ENCODE measurements at places on chromosomes 2 and 18. TPM values are rescaled to one million over a fixed set of nuclear protein-coding genes. Genes with fewer than 3 reads are reported as not detected.

DNA sequence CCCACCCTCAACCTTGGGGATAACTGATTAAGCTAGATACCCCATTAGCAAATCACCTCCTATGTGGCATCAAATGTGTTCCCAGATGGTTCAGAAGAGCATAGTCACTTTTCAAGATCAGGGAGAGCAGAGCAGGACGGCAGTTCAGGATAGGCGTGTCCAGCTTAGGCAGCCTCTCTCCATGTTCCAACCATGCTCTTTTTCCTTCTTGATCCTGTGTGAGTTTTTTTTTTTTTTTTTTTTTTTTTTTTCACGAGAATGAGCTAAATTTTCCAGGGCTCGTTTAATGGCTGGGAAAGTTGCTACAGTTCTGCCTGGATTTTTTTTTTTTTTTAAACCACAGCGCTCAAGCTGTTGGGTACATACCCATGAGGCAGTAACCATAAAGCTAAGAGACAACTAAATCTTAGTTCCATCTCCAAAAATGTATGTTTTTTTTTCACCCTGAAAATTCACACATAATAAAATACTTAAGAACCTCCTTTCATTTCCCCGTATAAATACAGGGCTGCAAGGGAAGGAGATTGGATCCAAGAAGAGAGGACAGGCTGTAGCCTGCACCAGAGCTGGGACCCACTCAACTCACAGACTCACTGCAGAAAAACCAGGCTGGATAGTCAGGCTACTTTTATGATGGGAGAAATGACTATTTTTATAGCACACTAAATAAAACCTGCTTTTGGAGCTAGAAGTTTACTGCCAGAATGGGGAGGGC, 244.3 kb downstream of the SETBP1 start:
- no peak for DNase-seq

DNA sequence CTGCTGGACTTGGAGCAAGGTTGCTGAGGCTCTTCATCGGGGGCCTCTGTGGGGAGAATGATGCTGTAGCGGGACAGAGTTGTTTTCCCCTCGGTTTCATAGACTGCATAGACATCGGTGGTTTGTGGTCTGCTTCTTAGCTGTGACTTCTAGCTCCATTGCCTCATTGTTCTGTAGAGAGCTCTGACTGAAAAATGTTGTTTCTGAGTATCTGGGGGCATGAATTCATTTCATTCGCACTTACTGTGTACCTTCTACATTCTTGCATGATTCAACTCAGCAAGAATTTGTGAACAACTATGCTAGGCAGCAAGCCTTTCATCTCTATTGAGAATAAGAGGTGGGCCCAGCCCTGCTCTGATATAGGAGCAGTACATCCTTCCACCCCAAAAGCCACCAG, 406.8 kb downstream of the NBAS start:
- DNase-seq, result no peak

The NFU1 gene
- total RNA-seq, result 35.1 TPM

- DNase-seq, result peak; percentile 94
Measured at GRCh38 chr2:46329803-46330775, 32.9 kb downstream of the EPAS1 start.

The FSIP2 gene
- 0.22 TPM for total RNA-seq

DNA sequence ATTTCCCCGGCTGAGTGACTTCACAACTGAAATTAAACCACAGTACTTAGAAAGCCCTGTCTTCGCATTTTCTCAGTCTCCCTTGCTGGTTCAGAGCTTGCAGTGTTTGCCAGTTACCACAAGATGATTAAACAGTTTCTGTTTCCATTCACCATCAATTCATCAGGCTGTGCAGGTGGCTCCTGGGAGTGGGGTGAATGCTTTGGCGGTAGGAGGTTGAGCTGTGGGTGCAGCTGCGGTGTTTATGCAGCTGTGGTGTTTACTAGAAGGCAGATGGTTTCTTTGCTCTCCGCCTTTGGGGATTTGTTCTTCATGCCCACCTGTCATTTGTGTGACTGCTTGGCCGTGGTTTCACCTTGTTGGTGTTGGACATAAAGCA, 16.1 kb downstream of the ACOXL start:
- DNase-seq, result peak; percentile 42

DNA sequence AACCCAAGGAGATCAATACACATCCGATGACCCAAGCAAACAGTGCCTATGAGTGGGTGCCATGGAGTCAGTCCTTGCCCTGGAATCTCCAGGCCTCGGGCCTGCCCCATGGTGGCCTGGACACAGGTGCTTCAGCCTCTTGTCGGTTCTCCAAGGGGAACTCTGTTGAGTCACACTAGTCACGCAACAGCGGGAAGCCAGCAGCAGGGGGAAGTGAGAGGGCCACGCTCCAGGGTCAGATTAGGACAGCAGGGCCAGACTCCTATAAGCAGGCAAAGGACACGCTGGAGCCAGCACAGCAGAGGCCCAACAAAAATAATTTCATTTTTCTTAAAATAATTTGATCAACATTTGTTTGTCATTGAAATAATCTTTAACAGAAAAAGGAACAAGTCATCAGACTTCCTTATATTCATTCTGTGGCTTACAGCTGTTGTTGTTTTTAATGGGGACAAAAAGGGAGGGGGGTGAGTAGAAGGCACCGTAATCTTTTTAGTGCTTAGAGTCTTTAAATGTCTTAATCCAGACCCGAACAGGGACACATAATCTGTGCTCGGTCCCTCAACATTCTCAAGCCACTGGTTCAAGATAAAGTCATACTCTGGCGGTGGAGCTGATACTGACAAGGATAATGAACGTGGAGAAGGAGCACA, 16.4 kb upstream of the ARMC9 start:
- no peak for DNase-seq

The CROCC2 gene
- total RNA-seq, result not detected

- DNase-seq, result no peak
Measured at GRCh38 chr2:85156619-85157018, 23.4 kb downstream of the TCF7L1 start.

GRCh38 chr18:12391487-12392165, 14.6 kb upstream of the AFG3L2 start:
- peak; percentile 64 for DNase-seq

GRCh38 chr2:140248623-140249022, 1468.4 kb upstream of the NXPH2 start:
- DNase-seq, result no peak

GRCh38 chr18:6557770-6558248, 143.1 kb upstream of the L3MBTL4 start:
- no peak for DNase-seq

The SLC4A5 gene
- total RNA-seq, result 1.2 TPM

DNA sequence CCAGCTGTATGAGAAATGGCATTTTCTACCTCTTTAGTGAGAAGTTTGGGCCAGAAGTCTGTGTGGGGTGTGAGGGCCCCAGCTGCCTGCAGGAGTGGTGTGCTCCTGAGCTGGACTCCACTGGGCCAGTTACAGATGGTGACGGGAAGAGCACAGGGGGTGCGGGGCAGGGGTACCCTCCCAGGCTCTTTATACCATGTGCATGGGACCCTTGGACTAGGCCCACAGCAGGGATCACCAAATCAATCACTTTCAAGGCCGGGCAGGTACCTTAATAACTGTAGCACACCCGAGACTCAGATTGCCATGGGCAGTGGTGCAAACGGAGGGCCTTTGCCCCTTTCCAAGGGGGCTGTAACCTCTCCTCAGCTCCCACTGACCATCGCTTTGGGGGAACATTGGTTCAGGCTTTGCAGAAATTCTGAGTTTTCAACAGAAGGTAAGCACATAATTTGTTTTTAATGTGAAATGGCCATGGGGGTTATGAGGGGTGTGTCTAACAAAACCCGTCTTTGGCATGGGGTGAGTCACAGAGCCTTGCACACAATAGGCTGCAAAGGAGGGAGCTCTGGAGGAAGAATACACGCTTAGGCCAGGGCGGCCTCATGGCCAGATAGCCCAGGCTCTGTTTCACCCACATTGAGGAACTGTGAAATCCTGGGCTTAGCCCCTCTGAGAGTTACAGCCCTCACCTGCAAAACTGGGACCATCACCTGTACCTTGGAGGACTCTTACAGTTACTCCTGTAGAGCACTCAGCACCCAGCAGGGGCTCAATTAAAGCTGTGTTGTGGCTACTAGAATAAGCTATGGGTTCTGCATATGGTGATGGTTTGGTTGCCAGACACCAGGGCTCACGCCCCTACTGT, 141.0 kb upstream of the BCL2L11 start:
- DNase-seq, result no peak

GRCh38 chr2:61396005-61396404, 74.9 kb downstream of the USP34 start:
- no peak for DNase-seq

DNA sequence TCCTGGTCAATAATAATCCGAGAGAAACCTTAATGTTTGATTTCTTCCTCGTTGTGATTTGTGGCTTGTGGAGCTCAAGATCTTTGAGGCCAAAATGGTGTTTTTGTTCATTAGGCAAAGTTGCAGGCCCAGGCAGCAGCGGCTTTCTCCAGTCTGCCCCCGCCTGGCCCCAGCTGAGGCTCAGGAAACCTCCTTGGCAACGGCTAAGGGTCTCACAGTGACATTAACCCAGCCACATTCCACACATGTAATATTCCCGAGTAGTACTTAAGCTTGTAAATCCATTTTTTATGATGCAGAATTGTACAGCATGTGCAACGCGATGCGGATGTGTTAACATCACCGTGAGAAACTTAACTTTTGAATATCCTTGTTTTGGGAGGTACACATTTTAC, 200.1 kb downstream of the BCL11A start:
- DNase-seq, result no peak

The PLEKHH2 gene
- total RNA-seq, result 2.3 TPM

The ANKRD30BL gene
- not detected for total RNA-seq

The IL36G gene
- total RNA-seq, result not detected

The MERTK gene
- 3.4 TPM for total RNA-seq

The ILKAP gene
- 65.2 TPM for total RNA-seq

The HOXD1 gene
- total RNA-seq, result not detected

- no peak for DNase-seq
Measured at GRCh38 chr2:143949121-143949848, 570.6 kb downstream of the ZEB2 start.

- DNase-seq, result no peak
Measured at GRCh38 chr2:36858551-36859365, 107.6 kb downstream of the STRN start.

- no peak for DNase-seq
Measured at GRCh38 chr2:99877963-99878362, 264.4 kb downstream of the AFF3 start.

The CRYBA2 gene
- not detected for total RNA-seq
